ENCODE measurements at places on chromosomes 2 and 18. TPM values are rescaled to one million over a fixed set of nuclear protein-coding genes. Genes with fewer than 3 reads are reported as not detected.

DNA sequence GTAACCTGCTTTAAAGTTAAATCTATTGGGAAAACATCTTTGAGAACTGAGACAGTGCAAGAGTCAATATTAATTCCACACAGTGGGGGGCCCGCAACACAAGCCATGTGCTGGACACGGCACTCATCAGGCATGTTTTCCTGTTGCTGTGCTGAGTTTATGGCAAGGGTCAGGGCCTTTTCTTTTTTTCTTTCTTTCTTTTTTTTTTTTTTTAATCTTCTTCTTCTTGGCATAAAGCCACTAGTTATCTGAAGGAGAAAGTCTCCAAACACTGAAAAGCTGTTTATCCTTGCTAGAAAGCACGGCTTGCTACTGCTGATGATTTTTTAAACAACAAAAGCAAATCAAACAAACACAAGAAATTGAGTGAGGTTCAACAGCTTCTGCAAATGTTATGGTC, 252.1 kb downstream of the ZNF521 start:
- no peak for DNase-seq

DNA sequence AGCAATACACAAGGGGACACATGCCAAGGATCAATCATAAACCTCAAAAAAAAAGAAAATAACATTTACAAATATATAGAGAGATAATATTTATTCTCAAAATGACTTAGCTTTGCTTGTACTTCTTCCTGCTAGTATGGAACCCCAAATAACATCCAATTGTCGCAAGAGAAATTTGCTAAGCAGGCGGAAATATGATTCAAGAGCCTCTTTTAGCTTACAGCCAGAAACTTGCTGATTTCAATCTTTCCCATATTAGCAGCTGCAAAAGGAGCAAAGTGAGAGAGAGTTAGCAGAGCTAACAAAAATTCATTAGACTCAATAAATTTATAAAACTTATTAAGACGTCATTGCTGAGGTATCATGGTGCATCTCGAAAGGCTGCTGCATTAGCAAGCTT, 294.9 kb downstream of the FSIP2 start:
- DNase-seq = no peak

GRCh38 chr2:185610301-185610700, 128.3 kb upstream of the FSIP2 start:
- DNase-seq = no peak

GRCh38 chr18:2906704-2907549, 60.1 kb downstream of the EMILIN2 start:
- peak; percentile 53 for DNase-seq

ANXA4 gene
- total RNA-seq = 90.4 TPM

TMEFF2 gene
- total RNA-seq = not detected

GRCh38 chr18:48770243-48770642, 180.5 kb downstream of the SMAD7 start:
- DNase-seq = no peak

- DNase-seq = no peak
Observed at GRCh38 chr2:120885321-120885720, 149.7 kb downstream of the GLI2 start.

PLEKHH2 gene
- total RNA-seq = 0.35 TPM

GRCh38 chr2:220279840-220280239, 652.4 kb downstream of the SLC4A3 start:
- DNase-seq = no peak

DNA sequence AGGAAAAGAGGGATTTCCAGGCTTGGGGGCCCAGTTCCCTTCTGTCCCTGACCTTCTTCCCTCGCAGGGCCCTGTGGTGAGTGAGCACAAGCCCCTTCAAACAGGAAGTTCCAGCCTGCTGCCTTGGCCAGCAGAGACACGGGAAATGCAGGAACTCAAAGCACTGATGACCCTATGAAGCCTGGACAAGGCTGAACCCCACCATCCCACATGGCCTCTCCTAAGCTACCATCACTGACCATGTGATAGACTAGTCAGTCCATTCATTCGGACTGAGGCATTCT, 196.4 kb downstream of the TNS1 start:
- DNase-seq = no peak

- no peak for DNase-seq
Observed at GRCh38 chr2:133561045-133561852, 7.0 kb downstream of the NCKAP5 start.

DNA sequence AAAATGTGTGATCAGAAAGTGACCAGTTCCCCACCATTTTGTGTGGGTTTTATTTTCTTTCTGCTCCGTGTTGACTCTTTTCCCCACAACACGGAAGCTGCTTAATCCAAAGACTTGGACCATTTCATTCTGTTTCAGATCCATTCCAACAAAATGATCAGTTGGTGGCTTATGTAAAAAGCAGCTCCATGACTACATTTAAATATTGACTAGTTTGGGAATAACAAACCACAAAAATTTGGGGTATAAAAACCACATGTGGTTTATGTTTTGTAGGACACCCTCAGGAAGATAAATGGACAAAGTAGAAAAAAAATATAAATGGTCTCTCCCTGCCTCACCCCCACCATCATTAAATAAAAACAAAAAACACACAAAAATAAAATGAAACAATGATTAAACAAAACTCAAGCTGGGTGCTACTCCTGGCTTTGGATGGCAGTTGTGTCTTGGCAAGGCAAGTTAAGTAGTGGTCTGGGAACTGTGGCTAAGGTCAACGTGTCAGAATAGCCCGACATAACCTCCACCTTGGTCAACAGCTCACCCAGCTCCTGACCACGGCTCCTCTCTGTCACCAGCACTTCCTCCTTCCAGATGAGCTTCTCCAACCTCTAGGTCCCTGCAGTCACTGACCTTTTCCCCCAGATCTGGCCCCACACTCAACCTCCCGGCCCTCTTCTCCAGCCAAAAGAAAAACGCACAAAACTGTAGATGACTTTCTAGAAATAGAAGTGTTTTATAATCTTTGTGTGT, 12.8 kb upstream of the WIPF1 start:
- DNase-seq = no peak

FOXI3 gene
- not detected for total RNA-seq

- no peak for DNase-seq
Observed at GRCh38 chr2:202030691-202031090, 3.0 kb upstream of the FZD7 start.

DNA sequence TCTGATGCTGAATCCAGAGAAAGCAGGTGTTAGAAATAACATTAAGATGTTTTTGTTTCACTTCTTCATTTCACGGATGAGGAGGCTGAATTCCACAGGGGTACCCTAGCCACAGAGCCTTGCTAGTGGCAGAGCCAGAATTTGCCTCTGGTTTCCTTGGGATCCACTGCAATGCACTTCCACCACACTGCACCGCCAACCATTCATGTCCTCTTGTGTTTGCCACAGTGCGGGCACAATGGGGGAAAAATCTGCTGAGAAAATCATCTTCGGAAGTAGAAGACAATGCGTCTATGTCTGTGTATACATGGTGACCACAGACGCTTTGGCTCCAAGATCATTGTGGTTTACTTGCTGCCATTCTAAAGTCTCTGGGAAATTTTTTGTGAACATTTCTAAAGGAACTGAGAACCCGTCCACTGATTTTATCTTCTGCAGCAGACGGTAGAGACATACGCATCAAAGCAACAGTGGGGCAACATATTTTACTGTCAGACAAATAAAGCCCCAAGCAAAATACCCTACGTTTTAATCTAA, 14.9 kb downstream of the ICOS start:
- peak; percentile 46 for DNase-seq

GRCh38 chr2:102233132-102233884, 46.5 kb downstream of the IL1RL2 start:
- no peak for DNase-seq

DNA sequence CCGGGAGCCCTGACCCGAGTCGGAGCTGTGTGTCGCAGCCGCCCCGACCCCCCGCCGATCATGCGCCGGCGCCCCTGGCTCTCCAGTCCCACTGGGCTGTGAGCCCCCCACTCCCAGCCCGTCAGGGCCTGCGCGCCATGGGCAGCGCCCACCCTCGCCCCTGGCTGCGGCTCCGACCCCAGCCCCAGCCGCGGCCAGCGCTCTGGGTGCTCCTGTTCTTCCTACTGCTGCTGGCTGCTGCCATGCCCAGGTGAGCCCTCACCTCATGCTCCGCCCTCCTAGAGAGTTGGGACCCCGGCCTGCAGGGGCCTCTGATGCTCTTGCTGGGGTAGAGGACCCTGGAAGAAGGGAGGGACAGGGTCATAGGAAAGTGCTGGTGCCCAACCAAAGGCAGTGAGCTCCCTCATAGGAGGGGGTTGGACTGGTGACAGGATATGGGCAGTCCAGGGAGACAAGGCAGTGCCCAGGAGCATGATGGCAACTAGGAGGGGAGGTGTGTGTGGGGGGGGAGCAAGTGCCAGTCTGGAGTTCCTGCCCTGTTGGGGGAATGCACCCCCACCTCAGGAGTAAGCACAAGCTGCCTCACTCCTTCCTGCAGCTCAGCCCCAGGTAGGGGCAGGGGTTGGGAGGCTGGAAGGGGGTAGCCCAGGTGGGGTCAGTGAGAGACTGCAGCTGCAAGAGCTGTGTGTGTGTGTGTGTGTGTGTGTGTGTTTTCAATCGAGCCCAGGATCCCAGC, 375 bp downstream of the WNT10A start:
- no peak for DNase-seq

GRCh38 chr2:167860082-167860481, 387.3 kb downstream of the STK39 start:
- no peak for DNase-seq

GRCh38 chr2:181104512-181105115, 124.2 kb downstream of the UBE2E3 start:
- no peak for DNase-seq

DSEL gene
- total RNA-seq = 0.15 TPM

GRCh38 chr2:191109888-191110287, 40.9 kb downstream of the STAT4 start:
- DNase-seq = no peak

DNA sequence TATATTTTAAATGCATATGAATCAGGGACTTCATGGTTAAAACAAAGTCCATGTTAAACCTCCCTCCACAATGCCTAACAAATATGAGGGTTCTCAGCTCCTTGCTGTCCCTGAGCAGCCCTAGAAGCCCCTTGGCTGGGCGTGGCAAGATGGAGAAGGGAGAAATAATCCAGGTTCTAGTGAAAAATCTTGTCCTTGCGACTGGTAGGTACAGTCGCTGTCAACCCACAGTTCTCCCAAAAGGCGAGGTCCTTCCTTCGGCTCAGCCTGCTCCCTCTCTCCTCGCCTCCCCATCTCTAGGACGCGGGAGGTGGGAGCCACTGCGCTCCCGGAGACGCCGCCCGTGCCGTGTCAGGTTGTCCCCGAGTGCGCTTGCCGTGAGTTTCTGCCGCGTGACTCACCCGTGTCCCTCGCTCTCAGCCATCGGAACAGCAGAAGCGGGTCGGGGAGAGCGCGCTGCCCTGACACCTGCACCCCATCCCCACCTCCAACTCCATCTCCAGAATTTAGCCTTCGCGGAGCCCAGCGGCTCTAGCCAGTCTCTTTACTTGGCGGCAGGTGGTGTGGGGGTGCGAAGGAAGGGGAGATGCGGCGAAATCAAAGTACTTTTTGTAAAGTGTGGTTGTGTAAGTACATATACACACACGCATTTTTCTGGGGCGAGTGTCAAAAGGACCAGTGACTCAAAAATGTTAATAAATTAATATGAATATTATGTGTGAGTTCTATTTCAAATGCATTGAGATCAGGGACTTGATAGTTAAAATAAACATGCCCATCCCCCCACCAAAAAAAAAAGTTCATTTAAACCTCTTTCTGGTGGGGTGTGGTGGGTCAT, 65.1 kb upstream of the TMEM17 start:
- DNase-seq = no peak

- DNase-seq = no peak
Observed at GRCh38 chr18:65235966-65236624, 514.7 kb upstream of the CDH7 start.

- DNase-seq = no peak
Observed at GRCh38 chr2:191790737-191791136, 56.2 kb downstream of the CAVIN2 start.

VWA3B gene
- not detected for total RNA-seq

CFAP210 gene
- total RNA-seq = not detected

GRCh38 chr2:205930209-205930608, 155.8 kb downstream of the INO80D start:
- DNase-seq = no peak

GRCh38 chr18:48106976-48107781, 176.7 kb upstream of the SMAD2 start:
- DNase-seq = no peak

DNA sequence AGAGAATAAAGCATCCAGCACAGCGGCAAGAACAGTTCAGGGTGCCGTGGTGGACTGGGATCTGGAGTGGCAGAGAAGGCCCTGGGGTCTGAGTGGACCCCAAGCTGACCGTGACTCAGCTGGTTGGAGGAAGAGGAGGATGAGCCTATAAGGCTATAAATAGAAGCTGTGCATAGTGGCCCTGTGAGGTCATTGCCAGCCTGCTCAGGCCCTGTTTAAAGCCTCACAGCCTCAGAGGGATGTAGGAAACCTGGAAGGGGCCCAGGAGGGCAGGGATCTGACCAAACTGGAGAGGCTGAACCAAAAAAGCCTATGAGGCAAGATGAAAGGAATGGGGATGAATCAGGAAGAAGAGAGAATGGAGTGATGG, 11.3 kb upstream of the DES start:
- DNase-seq = no peak

DNA sequence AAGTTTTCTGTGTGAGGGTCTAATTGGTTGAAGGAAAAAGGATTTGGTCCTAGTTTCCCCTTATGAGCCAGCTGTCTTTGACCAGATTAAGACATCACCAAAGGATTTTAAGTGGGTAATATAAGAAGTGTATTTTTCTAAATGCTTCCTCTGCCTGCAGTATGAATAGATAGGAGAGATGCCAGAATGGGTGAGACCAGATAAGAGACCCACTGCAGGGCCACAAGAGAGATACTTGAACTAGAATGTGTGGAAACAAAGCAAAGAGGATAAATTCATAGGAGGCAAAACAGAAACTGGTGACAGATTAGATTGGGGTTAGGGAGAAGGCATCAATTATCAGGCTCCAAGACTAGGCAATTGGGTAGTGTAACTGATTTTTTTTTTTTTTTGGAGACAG, 1.1 kb upstream of the HDHD2 start:
- no peak for DNase-seq

DNA sequence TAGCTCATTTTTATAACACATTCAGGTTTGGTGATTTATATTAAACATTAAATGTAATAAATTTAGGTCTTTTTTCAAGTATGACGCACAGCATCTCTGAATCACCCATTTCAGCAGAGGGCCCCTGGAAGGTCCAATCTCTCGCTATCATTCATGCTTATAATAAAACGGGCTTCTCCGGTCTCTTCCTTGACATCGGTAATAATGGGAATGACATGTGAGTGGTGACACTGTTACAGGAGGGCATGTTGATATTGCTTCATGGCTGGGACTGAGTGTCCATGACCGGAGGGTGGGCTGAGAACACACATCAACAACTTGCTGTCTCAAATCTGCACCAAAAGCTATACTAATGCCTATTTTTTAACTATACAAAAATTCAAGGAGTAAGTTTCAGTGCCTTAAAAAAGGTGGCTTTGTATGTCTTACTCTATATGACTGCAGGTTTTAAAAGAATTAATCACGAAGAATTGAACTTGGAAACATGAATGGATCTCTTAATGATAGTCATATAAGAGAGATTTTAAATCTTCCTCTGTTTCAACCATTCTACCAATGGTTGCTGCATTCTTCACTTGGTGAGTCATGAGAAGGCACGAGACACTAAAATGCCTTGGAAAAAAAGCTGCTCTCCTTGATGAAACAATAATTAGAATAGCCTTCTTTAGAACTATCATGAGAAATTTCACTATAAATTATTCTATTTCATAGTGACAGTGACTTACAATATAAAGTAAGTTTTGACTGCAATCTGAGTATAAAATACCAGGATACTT, 101.9 kb upstream of the NRP2 start:
- DNase-seq = no peak
